ENCODE measurements at places on chromosomes 4 and X.
A peak's percentile ranks its signal among the peaks of the same experiment; 100 is the strongest.

GRCh38 chr4:163901319-163901718, 406.8 kb downstream of the TMA16 start:
- no peak for DNase-seq

- DNase-seq = no peak
Observed at GRCh38 chr4:158313566-158313965, 103.3 kb downstream of the TMEM144 start.

GRCh38 chr4:85725721-85726170, 250.8 kb downstream of the ARHGAP24 start:
- no peak for DNase-seq

DNA sequence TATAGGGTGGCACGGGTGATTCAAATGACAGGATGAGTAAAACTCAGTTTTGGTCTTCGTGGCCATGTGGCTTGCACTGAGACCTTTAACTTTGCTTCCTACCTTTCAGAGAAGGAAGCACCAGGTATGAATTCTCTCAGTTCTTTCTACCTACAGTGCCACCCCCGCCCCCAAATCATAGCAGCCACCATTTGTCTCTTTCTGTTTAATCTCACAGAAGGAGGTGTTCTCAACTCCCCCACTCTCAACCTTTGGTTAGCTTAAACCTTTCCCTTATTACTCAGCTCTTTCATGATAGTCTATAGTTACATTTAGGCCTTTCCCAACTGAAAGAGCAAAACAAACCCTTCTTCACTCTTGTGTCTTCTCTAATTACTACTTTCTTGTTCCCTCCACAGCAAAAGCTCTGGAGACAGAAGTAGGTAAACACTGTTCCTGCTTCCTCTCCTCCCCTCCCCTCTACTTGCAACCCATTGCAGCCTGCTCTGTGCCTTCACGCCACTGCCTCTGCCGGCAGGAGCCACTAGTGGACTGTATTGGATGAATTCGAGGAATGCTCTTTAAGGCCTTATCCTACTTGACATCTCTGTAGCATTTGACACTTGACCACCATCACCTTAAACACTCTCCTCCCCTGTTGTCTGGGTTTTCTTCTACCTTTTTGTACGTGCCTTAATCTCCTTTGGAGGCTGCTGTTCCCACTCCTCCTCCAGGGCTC, 123.7 kb downstream of the AFF1 start:
- no peak for DNase-seq

DNA sequence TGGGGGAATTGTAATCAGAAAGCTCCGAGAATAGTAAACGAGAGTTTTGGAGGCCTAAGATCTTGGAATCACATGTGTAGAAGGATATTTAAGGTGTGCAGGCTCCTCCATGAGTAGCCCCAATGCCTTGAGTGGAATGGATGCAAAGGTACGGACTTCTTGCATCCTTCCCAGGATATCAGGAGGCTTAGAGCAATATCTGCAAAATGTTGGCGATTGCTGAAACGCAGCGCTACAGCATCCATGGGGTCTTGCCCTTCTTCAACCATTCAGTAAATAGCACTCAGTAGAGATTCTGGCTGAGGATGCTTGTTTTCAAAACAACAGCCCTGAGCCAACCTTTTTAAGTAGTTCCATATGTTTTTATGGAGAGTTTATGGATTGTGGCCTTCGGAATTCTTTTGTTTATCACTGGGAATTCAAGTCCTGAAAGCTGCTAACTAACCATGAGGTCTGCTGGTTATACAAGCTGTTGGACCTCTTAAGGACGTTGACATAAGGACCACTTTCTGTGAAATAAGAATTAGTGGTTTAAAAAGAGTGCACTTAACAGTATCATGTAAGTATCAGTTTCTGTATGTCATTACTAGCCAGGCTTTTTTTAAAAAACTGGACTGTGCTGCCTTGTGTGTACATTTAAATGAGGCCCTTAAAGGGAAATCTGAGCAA, 228.8 kb upstream of the PGRMC2 start:
- no peak for DNase-seq

- peak; percentile 55 for DNase-seq
Observed at GRCh38 chr4:2295900-2296442, 34.1 kb upstream of the MXD4 start.

- DNase-seq = no peak
Observed at GRCh38 chr4:174580597-174580996, 58.3 kb upstream of the HPGD start.

DNA sequence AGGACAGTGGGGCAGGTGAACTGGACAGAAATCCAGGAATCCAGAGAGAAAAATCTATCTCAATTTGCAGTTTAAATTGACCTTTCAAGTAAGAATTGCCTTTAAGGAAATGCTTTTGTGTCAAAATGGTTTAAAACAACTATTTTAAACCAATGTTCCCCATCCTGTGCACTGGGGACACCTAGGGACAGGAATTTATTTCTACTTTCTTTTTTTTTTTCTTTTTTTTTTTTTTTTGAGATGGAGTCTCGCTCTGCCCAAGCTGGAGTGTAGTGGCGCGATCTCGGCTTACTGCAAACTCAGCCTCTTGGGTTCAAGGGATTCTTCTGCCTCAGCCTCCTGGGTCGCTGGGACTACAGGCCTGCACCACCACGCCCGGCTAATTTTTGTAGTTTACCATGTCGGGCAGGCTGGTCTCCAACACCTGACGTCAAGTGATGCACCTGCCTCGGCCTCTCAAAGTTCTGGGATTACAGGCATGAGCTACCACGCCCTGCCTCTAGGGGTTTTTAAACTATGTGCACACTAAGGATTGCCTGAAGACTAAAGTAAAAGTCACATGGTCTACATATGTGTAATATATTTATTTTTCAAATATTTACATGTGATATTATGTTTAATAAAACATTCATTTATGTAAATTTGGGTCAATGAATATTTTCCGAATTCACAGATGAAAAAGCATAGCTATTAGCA, 1213.4 kb downstream of the STIM2 start:
- no peak for DNase-seq

GRCh38 chrX:32289356-32289755, 922.0 kb downstream of the DMD start:
- DNase-seq = no peak

- DNase-seq = no peak
Observed at GRCh38 chrX:80431505-80431832, 11.2 kb downstream of the TENT5D start.

GRCh38 chrX:53323196-53323595, 41.8 kb upstream of the IQSEC2 start:
- no peak for DNase-seq

DNA sequence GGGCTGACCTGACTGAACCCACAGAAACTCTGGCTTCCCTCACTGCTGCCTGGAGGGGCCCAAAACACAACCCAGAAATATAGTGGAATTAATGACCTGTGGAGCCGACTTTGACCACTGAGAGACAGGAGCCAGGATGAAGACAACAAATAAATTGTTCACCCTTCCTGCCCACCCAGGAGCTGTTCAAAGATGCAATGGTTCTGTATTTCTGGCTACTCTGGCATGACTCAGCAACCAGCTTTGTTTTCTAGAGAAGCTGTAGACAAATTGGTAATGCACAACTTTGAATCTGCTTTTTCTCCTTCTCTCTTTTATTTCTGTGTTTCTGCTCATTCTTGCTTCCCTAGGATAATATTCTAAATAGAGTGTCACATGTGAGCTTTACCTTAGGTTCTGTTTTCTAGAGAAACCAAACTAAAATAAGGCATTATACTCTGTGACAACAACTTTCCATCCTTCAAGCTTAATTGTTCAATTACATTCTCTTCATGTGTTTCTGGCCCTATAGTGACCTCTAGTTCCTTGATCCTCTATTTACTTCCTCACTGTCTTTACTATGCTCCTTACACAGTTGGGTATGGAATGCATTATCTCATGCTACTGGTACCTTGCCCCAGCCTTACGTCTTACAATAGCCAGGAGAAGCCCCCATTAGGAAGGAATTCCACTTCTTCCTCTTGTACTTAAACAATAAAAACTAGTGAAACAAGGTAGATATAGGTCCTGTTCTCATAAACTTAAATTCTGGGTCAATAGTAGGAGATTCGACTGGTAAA, 6.5 kb upstream of the PRKG2 start:
- no peak for DNase-seq

- no peak for DNase-seq
Observed at GRCh38 chr4:168724243-168724642, 227.4 kb downstream of the PALLD start.

GRCh38 chrX:63363788-63364187, 12.7 kb upstream of the SPIN4 start:
- DNase-seq = no peak

DNA sequence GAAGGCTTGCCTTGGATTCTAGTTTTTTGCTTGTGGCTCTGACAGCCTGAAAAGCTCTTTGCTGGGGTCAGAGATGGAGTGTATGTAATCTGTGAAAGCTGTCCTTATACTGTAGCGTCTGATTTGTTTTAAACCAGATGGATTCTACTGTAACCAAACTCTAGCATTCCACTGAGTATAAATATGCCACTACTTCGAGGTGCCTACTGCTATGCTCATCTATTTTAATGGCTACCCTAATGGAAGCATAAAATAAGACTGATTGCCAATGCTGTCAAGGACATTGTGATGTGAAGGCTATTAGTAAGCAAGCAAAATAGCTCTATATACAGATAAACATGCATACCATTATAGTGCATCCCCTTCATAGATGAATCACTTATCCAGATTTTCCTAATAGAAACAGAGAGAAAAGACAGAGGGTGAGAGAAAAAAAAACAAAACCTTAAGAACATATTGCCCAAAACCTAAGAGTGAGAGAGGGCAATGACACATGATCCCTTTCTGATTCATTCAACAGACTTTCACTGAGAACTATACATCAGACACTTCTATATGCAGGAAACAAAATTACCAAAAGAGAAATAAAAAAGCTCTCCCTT, 1025.8 kb upstream of the LCORL start:
- DNase-seq = no peak

DNA sequence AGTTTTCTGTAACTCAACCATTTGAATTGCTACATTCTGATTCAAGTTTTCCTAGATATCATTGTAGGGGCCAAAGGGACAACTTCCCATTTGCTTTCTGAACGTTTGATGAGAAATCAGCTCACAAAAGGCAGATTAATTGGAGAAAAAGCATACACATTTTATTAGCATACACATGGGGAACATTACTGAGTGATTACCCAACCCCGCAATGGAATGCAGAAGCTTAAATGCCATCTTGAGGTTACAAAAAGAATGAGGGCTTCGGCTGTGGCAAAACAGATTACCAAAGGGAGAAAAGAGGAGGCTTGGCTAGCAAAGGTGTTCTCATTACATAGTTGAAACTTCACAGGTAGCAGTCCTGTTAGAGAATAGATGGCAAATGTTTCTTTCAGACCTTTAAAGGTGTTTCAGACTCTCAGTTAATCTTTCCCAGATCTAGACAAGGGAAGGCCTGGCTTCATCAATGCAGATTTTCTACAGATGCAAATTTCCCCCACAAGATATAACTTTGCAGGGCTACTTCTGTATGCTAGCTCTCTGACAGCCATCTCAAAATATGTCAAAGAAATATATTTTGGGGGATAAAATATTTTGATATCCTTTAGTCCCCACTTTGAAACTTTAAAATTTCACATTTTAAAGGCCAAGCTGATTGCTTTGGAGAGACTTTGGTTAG, 26.5 kb upstream of the HERC6 start:
- no peak for DNase-seq

GRCh38 chr4:93827272-93827947, 1.1 kb upstream of the ATOH1 start:
- no peak for DNase-seq

DNA sequence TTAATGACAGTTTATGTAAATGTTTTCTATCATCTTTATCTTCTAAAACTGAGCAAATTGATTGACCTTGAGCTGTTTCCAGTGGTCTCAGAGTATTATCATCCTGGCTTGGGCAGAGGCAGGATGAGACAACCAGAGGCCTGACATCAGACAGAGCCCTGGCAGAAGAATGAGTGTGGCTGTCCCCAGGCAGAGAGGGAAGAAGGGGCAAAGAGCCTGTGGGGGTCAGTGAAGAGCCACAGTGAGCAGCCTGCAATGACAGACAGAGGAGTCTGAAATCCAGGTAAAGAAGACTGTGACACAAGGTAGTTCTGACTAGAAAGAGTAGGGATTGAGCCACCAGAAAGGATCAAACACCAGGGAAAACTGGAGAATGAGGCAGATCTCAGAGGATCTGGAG, 182.4 kb upstream of the ARSJ start:
- no peak for DNase-seq
